ENCODE measurements at places on chromosomes 7 and 10.

- no peak for DNase-seq
These were observed 224.6 kb downstream of the WDR37 start for GRCh38 chr10:1280466-1281404.

DNA sequence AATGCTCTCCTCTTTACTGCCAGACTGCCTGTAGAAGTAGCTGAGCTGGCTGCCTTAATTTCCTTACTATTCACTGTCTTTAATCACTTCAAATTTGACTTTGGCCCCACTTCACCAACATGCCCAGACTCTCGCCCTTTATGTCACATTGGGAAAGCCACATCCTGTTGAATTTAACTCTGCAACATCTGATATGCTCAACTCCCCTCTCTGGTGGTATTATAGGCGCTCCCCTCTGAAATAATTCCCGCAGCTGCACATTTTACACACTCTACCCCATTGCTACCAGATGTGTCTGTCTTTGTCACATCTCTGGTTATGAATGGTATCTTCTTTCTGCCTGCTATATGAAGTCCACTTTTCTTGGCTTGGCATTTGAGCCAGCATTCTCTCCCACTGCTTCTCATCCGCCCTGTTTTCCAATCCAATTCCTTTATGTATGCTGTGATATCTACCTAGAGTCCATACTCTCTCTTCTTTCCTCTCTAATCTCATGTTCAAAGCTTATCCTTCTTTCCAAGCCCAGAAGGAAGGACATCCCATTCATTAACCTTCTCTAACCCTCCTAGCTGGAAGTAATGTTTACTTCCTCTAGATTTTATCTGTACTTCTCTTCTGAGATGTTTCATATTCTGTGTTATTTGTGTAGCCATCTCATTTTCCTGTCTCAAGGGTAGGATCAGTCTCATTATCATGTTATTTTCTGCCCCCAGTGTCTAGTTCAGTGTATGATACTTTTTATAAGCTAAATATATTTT is 134.5 kb downstream of the ST7 start:
- no peak for DNase-seq

DNA sequence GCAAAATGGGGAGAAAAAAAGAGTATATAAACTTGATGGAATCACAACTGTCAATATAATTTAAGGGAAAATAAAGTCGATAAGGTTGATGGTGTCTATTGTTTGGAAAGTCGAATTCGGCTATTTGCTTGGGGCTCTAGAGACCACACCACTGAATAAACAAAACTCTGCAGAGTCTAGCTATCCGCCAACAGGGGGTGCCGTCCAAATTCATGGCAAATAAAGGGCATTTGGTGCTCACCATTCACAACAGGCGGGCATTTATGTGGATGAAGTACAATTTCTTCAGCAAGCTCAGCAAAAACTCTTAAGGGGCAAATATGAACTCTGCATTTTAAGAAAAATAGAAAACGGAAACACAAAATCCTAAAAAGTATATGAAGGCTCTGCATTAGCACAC is 23.3 kb downstream of the CD36 start:
- no peak for DNase-seq

- DNase-seq = no peak
These were observed 76.1 kb upstream of the HDAC9 start for GRCh38 chr7:18419456-18419855.

GRCh38 chr7:12137283-12137682 is 73.8 kb upstream of the TMEM106B start:
- no peak for DNase-seq
